SJSA1 (cell line): ENCODE measurements at places on chromosomes 16 and 17.

DNA sequence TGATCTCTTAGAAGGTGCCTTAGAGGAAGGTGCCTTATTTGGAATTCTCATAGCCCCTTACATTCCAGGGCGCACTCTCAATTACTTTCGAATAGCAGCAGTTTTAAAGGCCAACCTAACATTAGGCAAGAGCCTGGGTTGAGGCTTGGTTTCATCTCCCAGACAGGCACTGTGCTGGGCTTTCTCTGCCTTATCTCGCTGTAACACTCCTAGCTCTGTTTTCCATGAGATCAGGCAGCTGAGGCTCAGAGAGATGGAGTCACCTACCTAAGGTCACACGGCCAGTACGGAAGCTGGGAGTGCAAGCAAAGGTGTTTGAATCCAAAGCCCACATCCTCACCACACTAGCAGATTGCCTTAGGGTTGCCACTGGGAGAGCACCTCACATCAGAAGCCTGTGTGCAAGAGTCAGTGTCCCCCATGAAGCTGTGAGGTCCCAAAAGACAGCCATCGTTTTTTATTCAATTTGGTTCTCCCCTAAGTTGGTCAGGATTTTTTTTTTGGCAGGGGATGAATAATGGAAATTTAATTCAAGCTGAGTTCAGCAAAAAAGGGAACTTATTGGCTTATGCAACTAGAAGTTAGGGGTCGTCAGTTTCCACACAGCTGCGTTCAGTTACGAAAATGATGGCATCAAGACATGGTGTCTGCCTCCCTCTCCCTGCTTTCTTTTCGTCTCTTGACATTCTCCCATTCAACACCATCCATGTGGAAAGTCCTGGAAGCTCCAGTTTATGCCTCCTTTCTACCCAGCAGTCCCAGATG, 206.4 kb downstream of the KATNIP start:
- DNase-seq, result no peak

DNA sequence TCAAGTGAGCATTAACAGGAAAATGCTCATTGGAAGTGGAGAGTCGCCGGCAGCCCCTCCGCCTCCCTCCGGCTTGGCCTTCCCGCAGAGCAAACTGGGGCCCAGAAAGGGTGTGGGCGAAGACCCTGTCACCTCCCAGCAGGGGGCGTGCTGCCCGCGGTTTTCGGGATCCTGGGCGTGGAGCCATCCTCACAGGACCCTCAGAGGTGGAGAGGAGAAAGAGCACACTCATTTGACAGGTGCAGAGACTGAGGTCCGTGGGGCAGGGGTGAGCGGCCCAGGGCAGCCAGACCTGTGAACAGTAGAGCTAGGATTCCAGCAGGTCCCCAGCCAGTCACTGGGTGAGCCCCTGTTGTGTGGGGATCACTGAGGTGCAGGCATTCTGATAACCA, 1002.9 kb downstream of the KCNJ18 start:
- no peak for DNase-seq

GRCh38 chr16:24041834-24042631, 206.2 kb downstream of the PRKCB start:
- peak; percentile 58 for DNase-seq

DNA sequence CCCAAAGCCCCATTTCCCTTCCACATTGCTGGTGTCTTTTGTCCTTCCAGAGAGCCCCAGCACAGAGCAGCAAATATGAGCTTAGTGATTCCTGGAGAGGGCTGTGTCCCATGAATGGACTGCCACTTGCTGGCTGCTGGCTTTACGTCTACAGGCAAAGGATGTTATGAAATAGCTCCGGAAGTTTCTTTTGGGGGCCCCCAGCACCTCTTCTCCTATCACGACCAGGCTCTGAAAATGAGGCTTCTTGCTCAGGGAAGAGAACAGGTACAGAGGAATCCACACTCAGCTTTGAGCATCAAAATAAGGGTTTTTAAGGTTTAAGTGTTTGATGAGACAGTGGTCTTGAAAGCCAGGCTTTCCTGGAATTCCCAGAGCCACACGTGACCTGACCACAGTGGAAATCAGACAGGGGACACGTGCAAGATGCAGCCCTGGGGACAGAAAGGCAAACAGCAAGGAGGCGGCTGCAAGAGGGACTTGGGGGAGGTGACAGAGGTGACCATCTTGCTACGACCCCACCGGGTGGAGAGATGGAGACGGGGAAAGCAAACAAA, 58.1 kb downstream of the ZDHHC7 start:
- DNase-seq, result no peak

GRCh38 chr17:80682372-80682771, 137.7 kb downstream of the RPTOR start:
- no peak for DNase-seq

- DNase-seq, result peak; percentile 54
Observed at GRCh38 chr16:82016263-82016662, 5.0 kb upstream of the SDR42E1 start.

DNA sequence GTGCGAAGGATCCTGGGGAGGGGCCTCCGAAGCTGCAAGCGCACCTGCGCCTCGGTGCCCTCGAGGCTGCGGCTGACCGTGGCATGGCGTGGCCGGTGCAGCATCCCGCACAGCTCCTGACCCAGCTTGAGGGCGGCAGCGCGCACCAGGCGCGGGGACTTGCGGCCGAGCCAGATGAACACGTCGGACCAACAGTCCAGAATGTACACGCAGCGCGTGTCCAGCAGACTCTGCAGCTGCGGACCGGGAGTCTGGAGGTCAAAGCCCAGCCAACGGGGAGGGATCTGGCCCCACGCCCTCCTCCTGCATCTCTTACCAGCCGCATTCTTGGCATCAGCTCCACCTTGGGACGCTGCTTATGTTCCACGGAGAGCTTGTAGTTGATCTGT, 10.9 kb downstream of the FLII start:
- DNase-seq, result no peak

DNA sequence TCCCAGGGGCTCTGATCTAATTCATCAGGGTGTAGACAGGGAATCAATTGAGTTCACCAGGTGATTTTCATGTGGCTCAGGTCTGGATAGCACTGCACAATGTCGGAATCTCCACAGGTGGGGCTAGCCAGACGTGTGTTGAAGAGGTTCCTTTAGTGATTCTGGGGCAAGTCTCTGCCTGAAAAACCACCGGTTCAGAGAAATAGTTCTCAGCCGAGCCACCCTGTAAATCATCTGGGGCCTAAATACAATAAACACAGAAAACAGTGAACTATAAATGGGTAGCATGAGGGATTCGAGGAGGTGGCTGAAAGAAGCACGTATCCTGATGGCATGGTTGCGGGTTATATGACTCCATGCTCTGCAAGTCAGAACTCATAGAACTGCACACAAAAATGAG, 21.3 kb downstream of the ASPA start:
- no peak for DNase-seq

GRCh38 chr16:4246777-4247459, 5.0 kb upstream of the SRL start:
- DNase-seq, result no peak

GRCh38 chr17:3773511-3773910, 27.5 kb downstream of the ITGAE start:
- no peak for DNase-seq

- no peak for DNase-seq
Observed at GRCh38 chr16:15773968-15774367, 82.9 kb downstream of the MYH11 start.

- DNase-seq, result no peak
Observed at GRCh38 chr17:8463099-8463498, 27.4 kb downstream of the NDEL1 start.

DNA sequence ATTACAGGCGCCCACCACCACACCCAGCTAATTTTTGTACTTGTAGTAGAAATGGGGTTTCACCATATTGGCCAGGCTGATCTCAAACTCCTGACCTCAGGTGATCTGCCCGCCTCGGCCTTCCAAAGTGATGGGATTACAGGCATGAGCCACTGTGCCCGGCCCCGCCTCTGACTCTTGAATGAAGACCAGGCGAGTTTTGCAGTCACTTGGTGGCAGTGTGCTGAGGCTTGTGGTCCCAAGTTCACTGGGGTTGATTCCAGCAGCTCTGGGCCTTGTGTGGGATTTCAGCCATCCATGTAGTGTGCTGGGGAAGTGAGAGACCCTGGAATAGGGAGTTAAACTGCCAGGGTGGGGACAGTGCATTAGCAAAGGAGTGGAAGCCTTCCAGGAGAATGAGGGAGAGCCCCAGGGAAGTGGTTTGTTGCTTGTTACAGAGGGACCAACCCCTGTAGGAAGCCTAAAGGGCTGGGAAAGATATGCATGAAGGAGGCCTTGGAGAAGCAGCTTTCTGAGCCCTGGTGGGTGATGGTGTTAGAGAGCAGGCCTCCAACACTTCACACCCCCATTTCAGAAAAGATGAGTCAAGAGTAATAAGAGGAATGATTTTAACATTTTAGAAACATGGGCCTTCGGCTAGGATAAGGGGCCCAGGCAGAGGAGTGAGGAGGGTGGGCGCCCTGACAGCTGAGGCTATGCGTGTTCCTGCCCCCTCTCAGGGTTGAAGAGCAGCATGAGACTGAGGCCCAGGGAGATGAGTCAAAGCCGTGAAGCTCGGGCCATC, 14.5 kb downstream of the PSKH1 start:
- no peak for DNase-seq

GRCh38 chr16:84537491-84538151, 33.2 kb upstream of the MEAK7 start:
- no peak for DNase-seq

DNA sequence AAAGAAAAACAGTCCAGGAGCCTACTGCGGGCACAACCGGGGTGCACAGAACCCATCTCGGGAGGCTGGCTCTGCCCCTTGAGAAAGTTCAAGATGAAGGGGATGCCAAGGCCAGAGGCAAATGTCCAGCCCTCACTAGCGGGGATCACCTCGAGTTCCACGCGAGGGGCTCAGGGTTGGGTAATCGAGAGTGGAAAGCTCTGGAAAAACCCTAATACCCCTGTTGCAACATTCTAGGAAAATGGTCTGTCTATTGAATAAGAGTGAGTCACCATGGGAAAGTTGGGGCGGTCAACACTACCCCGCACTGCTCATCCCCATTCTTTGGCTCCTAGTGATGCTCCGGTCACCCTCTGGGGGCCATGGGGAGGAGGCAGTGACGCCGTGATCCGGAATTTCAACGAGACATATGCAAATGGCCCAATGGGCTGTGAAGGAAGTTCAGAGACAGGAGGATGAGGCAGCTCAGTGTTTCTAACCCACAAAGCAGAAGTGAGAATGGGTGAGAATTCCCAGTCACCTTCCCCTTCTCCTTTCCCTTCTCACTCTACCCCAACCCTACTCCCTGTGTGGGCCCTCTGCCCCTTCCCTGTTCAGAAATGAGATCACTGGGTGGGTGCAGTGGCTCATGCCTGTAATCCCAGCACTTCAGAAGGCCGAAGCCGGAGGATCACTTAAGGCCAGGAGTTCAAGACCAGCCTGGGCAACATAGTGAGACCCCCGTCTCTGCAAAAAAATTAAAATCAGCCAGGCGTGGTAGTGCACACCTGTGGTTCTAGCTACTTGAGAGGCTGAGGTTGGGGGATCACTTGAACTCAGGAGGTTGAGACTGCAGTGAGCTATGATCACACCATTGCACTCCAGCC, 22.4 kb downstream of the SOCS3 start:
- peak; percentile 93 for DNase-seq

GRCh38 chr16:27202923-27203506, 311 bp upstream of the KDM8 start:
- DNase-seq, result no peak

GRCh38 chr17:65851965-65852736, 290.7 kb upstream of the AXIN2 start:
- no peak for DNase-seq

DNA sequence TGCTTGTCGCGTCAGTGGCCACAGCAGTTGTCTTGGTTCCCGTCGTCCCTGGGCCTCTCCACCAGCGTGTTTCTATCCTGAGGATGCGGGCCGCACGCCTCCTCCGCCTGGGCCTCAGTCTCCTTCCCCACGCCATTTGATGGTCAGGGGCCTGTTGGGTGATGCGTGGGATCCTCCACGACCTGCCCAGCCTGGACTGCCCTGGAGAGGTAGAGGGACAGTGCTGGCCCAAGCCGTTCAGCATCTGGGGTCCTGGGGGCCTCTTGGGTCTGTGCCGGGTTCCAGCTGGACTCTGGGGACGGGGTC, 20.3 kb downstream of the GSE1 start:
- no peak for DNase-seq

DNA sequence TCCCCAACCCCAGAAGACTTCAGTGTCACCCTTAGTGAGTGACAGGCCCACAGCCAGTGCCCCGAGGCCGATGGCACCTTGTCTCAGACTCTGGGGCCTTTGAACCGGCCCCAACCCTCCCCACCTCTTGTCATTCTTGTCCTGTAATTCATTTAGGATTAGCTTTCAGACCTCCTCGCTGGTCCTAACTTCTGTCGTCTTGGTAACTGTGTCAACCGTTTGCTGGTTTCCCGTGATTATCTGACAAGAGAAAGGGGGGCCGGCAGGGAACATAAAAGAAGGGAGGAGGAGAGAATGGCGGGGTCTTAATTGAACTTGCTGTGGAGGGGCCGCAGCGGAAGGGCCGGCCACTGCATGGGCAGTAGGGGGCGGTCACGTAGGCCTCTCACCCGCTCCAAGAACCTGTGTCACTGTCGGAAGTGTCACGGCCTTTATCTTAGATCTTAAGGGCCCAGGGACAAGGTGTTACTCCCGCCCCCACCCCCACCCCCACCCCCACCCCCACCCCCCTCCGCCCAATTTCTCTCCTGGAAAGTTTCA, 46.5 kb upstream of the GSE1 start:
- DNase-seq, result no peak

DNA sequence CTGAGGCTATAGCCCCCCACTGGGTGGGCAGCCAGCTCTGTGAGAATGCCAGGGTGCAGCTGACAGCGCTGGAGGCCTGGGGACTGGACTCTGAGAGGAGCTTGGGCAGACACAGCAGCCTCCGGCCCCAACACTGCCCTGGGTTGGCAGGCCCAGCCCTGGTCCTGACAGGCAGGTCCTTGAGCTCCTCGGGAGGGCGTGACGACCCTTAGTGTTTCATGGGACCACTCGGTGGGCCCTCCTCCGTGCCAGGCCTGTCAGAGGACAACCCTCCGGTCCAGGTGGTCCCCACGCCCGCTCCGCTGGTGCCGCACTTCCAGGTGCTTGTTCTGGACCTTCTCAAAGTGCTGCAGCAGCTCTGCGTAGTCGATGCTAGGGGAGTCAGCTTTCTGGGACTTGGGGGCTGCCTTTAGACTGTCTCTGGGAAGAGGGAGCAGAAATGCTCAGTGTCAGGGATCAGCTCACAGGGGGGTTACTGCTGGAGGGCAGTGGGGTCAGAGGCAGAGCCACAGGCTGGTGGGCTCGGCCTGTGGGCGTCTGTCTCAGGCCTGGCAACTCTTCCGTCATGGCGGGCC, 1.9 kb upstream of the MTSS2 start:
- no peak for DNase-seq

GRCh38 chr17:66200685-66201092, 8.8 kb upstream of the CEP112 start:
- peak; percentile 60 for DNase-seq

DNA sequence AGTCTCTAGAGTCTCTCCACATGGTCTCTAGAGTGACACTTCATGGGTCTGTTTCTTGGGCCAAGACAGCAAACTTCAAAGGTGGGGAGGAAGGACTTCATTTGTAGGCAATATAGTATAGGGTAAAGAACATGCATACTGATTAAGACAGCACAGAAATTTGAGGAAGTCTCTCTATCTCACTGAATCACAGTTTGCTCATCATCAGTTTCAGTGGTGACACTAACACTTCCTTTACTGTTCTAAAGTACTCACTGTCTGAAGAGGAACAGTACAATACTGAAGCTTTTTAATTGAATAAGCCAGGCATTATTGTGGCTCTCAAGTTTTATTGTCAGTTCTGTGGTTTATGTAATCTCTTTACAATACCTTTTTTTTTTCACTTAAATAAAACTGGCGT, 656.4 kb upstream of the CDH8 start:
- DNase-seq, result no peak
